ENCODE measurements at places on chromosomes 2 and 18. TPM values are rescaled to one million over a fixed set of nuclear protein-coding genes. Genes with fewer than 3 reads are reported as not detected.
A peak's percentile ranks its signal among the peaks of the same experiment; 100 is the strongest.

SLC9A2 gene
- 0.56 TPM for polyA plus RNA-seq

NDUFAF7 gene
- polyA plus RNA-seq, result 25.7 TPM

SMC6 gene
- polyA plus RNA-seq, result 57.4 TPM

GRB14 gene
- not detected for polyA plus RNA-seq

SERPINB4 gene
- not detected for polyA plus RNA-seq

DNA sequence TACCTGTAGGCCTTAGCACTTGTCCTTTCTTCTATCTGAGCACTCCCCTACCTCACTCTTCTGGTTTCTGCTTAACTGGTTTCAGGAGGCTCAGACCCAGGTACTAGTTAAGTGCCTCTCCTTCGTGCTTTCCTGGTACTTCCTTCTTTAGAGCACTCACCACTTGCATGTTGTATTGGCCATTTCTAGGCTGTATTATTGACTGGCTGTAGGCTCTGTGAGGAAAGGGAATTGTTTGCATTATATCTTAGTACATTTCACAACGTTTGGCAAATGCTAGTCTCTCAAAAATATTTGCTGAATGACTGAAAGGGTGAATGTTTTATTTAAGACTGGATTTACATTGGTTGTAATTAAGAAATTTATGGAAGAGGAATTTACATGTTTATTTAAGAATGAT is 36.0 kb upstream of the SCN1A start:
- no peaks in the 10 kb centered on the region for H3K4me1 ChIP-seq
- no peak overlapping the region for H3K27ac ChIP-seq
- H3K27me3 ChIP-seq, result no peaks in the 10 kb centered on the region
- H3K4me3 ChIP-seq, result no peak overlapping the region

SLC30A3 gene
- polyA plus RNA-seq, result not detected

DNA sequence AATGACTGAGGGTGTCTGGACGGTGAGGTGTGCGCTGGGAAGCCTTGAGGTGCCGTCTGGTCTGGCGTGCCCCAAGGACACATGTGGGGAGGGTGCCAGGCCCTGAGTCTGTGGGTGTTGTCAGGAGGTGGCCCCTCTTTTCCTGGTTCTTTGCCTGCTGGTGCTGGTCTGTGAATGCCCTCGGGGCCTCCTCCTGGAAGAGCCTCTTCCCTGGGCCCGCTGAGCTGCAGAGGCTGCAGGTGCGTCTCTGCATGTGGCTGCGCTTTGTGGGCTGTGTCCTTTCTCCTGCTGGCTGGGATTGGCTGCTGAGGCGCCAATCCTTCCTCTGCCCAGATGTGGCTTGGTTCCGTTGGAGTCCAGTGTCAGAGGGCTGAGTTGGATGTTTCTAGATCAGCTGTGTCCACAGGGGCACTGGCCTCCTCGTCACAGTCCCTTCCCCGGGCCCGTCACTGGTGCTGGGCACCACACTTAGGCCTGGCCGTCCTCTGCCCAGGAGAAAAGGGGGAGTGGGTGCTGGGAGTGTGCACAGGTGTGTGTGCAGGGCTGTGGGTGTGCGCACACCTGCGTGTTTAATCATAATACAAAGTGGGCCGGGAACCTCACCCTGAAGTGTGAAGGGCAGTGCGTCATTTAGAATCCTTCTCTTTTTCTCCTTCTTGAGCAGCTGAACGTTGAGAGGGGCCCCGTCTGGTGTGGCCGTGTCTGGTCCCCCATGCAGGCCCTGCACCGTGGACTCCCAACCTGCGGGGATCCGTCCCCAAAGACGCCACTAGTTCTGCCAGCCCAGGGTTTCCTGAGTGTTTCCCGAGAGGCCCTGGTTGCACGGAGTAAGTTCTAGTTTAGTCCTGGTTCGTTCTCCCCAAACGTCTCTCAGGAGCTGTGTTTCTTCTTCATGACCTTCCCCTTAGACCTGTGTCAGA is 35.5 kb downstream of the RTP5 start:
- H3K4me1 ChIP-seq, result no peaks in the 10 kb centered on the region
- H3K4me3 ChIP-seq, result no peak overlapping the region
- H3K27me3 ChIP-seq, result no peaks in the 10 kb centered on the region
- H3K36me3 ChIP-seq, result no peaks in the 10 kb centered on the region
- no peak for DNase-seq

CCDC85A gene
- polyA plus RNA-seq, result not detected

DNA sequence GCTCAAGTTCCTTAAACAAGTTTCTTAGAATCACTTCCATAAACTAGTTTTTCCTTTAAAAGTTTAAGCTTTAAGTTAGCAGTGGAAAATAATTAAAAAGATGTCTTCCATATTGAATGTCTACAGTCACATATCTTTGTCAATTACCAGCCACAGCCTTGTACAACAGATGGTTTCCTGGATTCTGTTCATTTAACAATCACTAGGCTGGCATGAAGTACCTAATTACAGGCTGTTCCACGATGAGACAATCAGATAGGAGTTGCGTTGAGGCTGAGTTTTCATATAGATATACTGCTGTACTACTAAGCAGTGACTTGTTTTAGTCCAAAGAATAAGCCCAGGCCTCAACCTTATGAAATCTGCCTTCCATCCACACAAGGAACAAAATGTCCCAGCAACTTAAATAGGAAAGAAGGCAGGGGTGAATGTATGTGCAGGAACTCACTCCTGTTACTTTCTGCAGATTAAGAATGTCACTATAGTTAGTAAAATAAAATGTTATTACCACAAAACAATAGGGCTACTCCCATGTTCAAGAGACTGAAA is 131.0 kb downstream of the ZAP70 start:
- no peaks in the 10 kb centered on the region for H3K27me3 ChIP-seq
- no peak overlapping the region for H3K4me3 ChIP-seq
- H3K36me3 ChIP-seq, result peaks cover 11% of the 10 kb centered on the region
- no peak overlapping the region for H3K27ac ChIP-seq

- no peaks in the 10 kb centered on the region for H3K27me3 ChIP-seq
- no peaks in the 10 kb centered on the region for H3K36me3 ChIP-seq
- H3K27ac ChIP-seq, result no peak overlapping the region
Observed at GRCh38 chr18:56721491-56721890, 70.3 kb downstream of the WDR7 start.

DNA sequence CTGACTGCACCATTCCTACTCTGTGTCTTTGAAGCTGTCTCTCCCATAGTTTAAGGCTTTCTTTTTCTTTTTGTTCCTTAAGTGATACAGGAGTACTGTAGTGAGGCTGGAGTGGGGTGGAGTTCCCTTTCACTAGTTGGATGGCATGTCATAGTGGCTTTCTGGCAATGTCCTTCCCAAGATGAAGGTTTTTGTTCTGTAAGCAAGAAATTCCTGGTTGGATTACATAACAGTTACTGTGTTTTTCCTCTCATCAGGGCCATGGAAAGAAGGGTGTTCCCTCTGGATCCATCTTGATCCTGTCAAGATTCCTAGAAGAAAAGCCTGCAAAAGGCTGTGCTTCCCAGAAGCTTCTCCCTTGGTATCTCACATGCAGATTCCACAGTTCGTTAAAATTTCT is 84.2 kb downstream of the ACKR3 start:
- H3K4me1 ChIP-seq, result no peaks in the 10 kb centered on the region
- no peaks in the 10 kb centered on the region for H3K36me3 ChIP-seq
- H3K27ac ChIP-seq, result no peak overlapping the region
- DNase-seq, result no peak
- no peak overlapping the region for H3K4me3 ChIP-seq

- no peaks in the 10 kb centered on the region for H3K4me1 ChIP-seq
- H3K27ac ChIP-seq, result no peak overlapping the region
- H3K4me3 ChIP-seq, result no peak overlapping the region
- H3K36me3 ChIP-seq, result no peaks in the 10 kb centered on the region
- peaks cover 4% of the 10 kb centered on the region for H3K27me3 ChIP-seq
Observed at GRCh38 chr18:62499263-62499650, 23.6 kb upstream of the ZCCHC2 start.

DNA sequence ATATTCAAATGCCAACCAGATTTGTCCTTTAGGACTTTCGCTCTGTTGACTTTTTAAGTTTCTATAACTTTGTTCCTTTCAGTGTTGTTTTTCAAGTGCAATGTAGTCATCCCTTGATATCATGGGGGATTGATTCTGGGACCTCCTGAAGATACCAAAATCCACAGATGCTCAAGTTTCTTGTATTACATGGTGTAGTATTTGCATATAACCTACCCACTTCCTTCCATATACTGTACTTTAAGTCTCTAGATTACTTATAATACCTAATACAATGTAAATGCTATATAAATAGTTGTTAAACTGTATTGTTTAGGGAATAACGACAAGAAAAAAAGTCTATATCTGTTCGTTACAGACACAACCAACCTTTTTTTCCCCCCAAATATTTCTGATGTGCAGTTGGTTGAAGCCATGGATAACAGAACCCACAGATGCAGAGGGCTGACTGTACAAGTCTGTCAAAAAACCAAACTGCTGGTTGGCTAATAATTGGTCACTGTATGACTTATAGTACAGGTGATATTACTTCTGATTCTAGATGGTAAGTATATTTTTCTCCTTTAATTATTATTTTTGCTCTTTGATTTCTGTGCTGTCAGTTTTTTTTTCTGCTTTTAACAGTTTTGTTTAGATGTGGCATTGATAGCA is 201.7 kb upstream of the STON1 start:
- peaks cover 12% of the 10 kb centered on the region for H3K4me1 ChIP-seq
- 0 out of 2 replicates have a peak overlapping the region, but pooled peaks have one; percentile 17 for H3K4me3 ChIP-seq
- DNase-seq, result no peak
- peak overlapping the region; percentile 40 for H3K27ac ChIP-seq
- no peaks in the 10 kb centered on the region for H3K36me3 ChIP-seq
- H3K27me3 ChIP-seq, result no peaks in the 10 kb centered on the region

- no peaks in the 10 kb centered on the region for H3K36me3 ChIP-seq
- no peak overlapping the region for H3K27ac ChIP-seq
- no peaks in the 10 kb centered on the region for H3K27me3 ChIP-seq
- H3K4me3 ChIP-seq, result no peak overlapping the region
- no peak for DNase-seq
Observed at GRCh38 chr2:218829868-218830451, 1.6 kb downstream of the PRKAG3 start.

RNF152 gene
- not detected for polyA plus RNA-seq

FAM124B gene
- polyA plus RNA-seq, result not detected

DNA sequence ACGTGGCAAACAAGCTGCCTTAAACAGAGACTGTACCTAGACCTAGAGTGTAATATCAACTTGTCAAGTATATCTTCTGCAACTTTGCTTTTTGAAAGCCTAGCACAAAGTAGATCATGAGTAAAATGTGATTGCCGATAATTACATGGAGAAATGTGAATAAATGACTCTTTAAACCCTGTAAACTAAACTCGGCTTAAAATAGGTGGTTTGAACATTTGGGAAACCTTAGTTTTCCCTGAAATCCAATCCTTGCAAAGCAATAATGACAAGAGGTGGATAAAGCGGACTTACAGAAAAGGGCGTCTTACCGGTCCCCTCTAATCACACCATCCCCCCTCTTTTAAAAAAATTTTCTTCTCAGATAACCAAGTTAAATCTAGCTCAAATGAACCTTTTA is 549 bp upstream of the PSMD14 start:
- no peak for DNase-seq
- H3K27me3 ChIP-seq, result no peaks in the 10 kb centered on the region
- H3K4me1 ChIP-seq, result no peaks in the 10 kb centered on the region
- peak overlapping the region; percentile 92 for H3K27ac ChIP-seq
